ENCODE measurements at places on chromosomes 3 and 15.

DNA sequence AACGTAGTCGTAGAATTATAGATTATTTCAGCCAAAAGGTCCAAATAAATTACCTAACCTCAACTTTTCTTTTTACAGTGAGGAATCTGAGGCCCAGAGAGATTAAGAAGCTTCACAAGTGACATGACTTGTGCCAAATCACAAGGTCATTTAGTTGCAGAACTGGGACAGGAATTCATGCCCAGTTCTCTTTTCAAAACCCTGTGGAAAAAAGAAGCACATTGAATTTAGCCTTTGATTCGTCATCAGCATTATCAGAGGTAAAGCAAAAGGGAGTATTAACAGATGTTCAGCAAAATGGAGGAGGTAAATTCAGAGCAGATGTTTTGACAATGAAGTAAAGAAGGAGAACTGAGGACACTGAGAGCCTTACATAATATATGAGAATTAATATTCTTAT lies 4.5 kb downstream of the SERPINI2 start:
- no peak for DNase-seq

DNA sequence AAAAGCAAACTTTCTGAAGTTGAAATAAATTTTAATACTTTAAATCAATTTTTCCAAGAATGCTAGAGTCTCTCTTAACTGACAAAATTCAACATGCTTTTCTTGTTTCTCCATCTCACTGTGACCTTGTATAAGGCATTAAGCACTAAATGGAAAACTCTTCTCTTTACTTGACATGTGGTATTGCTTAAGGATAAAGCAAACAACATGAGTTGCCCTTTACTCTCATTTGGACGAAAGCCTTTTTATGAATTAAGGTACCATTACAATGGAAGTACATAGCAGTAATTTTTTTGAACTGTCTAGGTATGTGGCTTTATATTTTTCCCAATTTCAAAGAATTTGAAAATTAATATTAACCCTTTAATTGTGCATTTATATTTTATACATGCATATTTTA lies 1.4 kb downstream of the STRIT1 start:
- no peak for DNase-seq

DNA sequence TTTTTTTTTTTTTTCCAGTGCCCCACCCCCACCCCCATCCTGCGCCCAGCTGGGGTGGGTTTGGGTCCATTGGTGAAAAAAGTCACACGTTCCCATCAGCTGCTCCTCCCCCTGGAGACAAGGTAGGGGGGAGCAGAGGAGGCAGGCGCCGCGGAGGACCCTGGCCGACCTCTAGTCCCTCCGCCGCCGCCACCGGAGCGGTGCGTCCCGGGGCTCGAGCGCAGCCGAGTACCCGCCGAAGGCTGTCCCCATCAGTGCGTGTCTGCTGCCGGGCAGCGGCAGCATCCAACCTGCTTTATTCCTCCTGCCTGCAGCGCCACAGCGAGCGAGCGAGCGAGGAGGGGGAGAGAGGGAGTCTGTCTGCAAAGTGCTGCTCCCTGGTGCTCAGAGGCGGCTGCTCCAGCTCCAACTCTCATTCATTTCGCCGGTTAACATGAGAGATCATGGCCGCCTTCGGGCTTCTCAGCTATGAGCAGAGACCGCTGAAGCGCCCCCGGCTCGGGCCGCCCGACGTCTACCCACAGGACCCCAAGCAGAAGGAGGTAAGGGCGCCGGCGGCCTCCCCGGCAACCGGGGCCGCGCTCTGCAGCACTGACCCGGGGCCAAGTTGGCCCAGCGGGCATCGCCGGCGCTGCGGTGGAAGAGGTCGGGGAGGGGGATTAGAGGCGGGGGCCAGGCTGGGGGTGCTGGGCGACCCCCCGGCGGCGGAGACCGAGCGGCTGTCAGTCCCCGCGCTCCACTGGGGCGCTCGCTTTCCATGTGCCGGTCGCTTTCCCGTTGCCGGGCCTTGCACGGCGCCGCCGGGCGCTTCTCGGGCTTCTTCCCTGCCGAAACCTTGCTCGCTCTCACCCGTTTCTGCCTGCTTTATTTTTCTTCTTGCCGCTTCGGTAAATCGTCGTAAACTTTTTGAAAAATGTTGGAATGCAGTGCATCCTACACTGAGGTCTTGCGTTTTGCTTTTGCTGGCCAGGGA lies 1.3 kb downstream of the MED12L start:
- peak; percentile 69 for DNase-seq

- no peak for DNase-seq
These were observed 20.2 kb upstream of the ERICH6 start for GRCh38 chr3:150723946-150724345.

DNA sequence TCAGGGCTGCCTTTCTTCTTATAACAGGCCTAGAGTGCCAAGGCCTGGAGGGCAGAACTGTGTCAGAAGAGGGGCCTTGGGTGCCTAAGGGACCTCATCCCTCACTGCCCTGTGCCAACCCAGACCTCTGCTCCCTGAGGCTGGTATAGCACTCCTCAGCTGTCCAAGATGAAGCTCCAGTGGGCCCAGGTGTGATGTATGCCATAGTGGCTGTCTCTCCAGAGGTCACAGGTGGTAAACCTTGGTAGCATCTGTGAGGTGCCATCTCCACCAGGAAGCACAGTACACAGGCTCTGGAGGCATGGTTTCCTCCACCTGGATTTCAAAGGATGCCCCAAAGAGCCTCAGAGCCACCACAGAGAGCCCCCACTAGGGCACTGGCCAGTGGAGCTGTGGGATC lies 12.3 kb upstream of the KLHL40 start:
- no peak for DNase-seq

- peak; percentile 35 for DNase-seq
These were observed 5.8 kb downstream of the TLE3 start for GRCh38 chr15:70091726-70092463.

DNA sequence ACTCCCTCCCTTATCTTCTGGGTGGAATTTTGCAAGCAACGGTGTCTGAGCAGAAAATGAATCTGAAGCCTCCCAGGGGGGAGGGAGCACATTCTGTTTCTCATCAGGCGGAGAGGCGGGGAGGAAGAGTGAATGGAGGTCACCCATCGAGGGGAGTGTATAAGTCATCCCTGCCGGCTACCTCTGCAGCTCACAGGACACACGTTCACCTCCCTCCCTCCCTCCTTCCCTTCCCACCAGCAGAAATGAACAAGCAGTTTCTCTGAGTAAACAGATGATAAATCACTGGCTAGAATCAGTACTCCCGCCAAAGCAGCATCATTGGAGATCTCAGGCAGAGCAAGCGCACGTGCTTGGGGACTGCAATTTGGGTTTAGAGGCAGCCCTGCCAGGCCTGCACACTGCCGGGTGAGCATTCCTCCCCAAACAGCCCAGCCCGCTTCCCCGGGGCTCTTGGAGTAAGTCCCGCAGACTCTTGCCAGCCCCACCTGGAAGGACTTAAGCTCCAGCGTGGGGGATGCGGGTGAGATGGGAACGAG lies 38.3 kb downstream of the CPN2 start:
- no peak for DNase-seq

DNA sequence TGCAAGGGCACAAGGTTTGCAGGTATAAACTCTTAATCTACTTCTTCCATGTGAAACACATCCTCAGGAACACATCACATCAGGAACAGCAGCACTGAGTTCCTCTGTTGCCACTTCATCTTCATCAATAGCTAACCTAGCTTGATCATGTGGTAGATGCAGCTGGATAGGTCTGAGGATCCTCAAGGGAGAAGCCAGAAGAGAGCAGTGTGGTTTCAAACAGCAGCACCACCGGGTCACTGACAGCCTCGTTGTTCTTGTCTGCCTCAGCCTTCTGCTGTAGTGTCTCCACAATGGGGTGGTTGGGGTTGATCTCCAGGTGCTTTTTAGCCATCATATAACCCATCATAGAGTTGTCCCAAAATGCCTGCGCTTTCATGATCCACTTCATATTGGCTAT lies 58.8 kb downstream of the ADAM10 start:
- no peak for DNase-seq

DNA sequence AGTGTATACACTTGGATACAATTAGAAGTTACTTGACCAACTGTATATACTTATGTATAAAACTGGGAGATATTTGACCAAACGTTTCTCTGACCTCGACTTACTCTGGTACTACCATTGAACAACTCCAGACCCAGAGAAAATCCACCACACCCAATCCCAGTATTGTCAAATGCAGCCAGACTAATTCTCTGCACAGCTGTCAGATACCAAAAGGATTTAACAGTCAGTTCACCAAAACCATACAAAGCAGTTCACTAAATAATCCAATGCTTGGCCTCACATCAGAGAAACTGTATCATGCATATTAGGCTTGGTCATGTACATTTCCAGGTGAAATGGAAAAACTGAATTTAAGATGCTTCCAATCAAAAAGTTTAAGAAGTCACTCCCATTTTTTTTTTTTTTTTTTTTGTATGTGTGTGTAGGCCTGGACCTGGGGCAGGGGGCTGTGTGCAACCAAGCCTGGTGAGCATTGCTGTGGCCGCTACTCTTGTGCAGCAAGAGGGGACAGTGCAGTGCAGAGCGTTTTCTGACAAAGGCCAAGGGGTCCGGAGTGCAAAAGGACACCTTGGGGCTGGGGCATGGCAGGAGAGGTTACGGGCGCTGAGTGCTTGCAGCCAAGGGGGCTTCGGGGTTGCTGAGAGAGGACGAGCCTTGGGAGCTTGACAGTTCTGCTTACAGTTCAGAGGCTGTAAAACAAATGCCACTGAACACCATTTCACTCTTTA lies 1.4 kb downstream of the TOMM70 start:
- DNase-seq, result peak; percentile 2

- no peak for DNase-seq
These were observed 179.4 kb downstream of the CHST2 start for GRCh38 chr3:143298886-143299535.

DNA sequence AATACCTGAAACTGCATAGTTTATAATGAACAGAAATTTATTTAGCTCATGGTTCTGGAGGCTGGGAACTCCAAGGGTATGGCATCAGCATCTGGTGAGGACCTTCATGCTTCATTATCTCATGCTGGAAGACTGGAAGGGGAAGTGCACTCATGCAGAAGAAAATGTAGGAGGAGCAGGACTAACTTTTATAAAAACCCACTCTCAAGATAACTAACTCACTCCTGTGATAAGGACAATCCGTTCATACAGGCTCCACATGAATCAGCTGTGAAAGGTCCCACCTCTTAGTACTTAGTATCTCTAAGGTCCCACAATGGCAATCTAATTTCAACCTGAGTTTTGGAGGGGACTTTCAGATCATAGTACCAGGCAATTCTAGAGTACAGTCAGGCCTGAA lies 33.6 kb upstream of the APH1B start:
- DNase-seq, result no peak

GRCh38 chr15:83285284-83285978 lies 967 bp upstream of the BNC1 start:
- DNase-seq, result no peak

- no peak for DNase-seq
These were observed 109.1 kb downstream of the LPP start for GRCh38 chr3:188262913-188263683.

DNA sequence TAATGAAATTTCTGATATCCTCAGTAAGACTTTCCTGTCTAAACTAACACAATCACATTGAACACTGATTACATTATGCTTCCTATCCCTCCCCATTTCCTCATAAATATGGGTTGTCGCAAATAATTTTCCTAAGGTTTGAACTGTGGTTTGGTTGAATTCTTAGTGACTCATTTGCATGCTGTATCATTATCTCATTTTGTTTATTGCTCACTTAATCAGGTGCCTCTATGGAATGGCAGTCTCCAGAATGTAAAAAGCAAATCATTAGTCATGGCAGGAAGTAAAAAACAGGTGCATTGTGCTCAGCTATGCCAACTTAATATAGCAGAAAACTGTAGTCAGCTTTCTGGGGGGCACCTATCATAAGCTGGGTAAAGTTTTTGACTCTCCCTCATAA lies 216.0 kb upstream of the ZBTB20 start:
- no peak for DNase-seq

DNA sequence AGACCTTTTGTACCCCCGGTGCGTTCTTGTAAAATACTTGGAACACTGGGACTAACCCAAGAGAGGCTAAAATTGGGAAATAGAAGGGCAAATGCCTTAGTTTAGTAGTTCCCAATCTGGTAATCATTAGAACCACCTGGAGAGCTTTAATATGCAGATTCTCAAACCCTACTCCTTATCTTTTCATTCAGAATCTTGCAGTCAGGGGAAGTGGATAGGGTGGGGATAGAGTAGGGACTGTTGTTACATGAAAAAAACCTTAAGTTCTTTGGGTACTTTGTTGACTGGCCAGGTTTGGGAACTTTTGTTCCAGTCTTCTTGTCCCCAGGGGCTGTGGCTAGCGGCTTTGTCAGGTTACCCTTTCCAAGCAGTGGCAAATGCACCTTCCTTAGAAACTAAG lies 15.9 kb downstream of the MAPKBP1 start:
- DNase-seq, result no peak

DNA sequence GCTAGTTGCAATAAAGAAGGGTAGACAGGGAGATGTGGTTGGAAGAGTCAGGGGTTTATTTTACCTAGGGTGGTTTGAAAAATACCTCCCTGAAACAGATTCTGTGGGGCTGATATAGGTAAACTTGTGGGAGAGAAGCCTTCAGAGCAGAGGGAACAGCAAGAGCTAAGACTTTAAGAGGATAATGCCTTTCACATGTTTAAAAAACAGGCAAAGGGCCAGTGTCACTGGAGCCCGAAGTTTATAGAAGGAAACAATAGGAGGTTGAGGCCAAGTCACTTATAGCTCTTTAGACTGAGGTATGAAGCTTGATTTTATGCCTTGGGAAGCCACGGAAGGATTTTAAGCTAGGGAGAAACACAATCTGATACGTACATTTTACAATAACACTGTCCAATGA lies 448.7 kb downstream of the TAFA4 start:
- DNase-seq, result no peak

DNA sequence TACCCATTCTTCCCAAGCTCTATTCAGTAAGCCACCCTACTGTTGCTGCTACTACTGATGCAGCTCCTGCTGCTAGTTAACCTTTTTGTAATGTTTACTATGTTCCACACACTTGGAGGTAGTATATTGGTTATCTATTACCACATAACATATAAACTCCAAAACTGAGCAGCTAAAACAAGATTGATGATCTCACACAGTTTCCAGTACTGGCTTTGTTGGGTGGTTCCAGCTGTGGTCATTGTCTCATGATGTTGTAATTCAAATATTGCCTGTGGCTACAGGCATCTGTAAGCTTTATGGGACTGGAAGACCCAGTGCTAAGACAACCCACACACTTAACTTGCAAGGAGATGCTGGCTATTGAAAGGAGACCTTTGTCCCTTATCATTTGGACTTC lies 556.2 kb upstream of the SUCLG2 start:
- DNase-seq, result no peak

GRCh38 chr15:31412824-31413223 lies 86.2 kb downstream of the KLF13 start:
- no peak for DNase-seq

- DNase-seq, result no peak
These were observed 95.2 kb upstream of the UBE2E1 start for GRCh38 chr3:23710555-23710954.

- DNase-seq, result no peak
These were observed 30.3 kb downstream of the ABHD2 start for GRCh38 chr15:89118481-89118989.
